ENCODE measurements at places on chromosomes 6 and 20. TPM values are rescaled to one million over a fixed set of nuclear protein-coding genes. Genes with fewer than 3 reads are reported as not detected.

DNA sequence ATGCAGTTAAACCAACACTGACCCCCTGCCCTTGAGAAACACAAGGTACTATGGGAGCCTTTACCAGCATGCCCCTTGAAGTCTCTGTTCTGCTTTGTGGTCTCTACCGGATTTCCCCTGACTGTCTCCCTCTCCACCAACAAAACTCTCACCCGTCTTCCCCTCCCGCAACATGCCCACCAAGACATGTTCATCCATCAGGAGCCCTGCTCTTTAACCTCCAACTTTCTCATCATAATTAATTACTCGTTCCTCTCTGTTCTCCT lies 1.1 kb downstream of the ZNF165 start:
- DNase-seq, result no peak
- peak overlapping the region; percentile 98 for H3K27ac ChIP-seq
- H3K4me3 ChIP-seq, result peak overlapping the region; percentile 98

Gene MDFI
- 63.2 TPM for total RNA-seq

Gene PDYN
- 0.14 TPM for total RNA-seq

- no peaks in the 10 kb centered on the region for H3K27me3 ChIP-seq
- H3K27ac ChIP-seq, result no peak overlapping the region
- H3K4me1 ChIP-seq, result 0 out of 2 replicates have a peak, but pooled peaks cover 3% of the 10 kb centered on the region
- no peak overlapping the region for H3K4me3 ChIP-seq
Measured at GRCh38 chr20:3398681-3399252, 8.7 kb downstream of the DNAAF9 start.
